ENCODE measurements at places on chromosomes 7 and 10.

DNA sequence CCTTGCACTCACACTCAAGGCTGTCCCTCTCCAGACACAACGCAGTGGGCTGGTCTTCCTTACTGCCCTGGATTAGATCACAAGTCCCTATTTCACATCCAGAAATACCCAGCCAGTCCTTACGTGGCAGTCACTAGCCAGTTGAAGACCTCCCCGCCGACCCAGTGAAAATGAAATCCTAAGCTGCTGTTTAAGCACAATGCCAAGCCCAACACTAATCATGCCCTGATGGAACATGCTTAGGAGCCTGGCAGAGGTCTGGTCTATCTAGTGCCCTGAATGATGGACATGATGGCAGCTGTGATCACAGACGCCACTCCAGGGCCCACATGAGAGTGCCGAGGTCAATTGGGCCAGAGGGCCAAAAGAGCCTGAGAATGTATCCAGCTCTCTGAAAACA lies 389.0 kb downstream of the GRID1 start:
- no peak for DNase-seq

DNA sequence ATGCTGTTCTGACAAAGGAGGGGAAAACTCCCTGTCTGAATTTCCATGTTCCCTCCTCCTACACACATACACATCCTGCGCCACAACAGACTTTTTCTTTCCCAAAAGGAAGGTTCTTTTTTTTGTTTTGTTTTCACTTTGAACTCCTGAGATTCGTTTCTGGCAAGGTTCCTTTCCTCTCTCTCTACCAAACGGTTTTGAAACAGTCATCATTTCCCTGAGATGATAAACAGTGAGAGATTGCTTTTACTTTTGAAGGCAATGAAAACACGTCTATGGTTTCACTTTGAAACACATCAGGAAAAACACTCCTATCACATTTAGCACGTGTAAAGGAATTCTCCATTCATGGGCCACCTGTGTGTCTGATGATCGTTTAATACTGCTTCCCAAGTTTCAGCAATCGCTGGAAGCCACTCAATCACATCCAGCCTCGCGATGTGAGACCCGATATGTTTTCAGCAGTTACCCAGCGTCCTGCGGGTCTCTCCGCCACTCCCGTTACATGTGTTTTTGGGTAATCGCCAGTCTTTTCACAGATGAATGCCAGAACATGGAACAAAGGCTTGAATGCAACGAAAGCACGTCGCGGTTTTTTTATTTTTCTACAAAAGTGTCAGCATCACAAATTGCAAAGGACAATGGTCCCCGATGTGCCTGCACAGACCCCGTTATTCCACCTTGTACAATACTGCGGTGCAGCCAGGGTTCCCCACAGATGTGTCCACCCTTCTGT lies 62.8 kb upstream of the CUX1 start:
- no peak for DNase-seq

DNA sequence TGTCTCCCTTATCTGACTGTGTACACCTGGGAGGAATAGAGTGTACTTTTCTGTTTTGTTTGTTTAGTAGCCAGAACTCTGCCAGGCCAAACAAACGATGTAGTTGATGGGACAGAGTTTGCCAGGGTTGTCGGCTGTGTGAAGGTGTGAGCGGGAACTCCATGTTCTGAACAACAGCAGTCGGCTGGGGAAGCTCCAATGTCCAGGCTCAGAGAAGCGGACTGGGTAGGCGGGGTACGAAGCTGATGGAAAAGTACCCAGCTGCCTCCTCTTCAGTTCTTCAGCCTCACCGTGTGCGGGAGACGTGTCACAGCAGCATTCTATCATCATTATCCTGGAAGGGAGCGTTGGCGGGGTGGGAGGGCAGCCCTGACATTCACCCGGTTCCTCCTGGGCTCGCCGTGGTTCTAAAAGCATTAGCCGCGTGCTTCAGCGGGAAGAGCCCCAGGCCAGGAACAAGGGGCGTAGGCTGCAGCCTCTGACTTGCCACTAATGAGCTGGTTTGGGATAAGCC lies 52.9 kb downstream of the PFKFB3 start:
- DNase-seq: no peak

GRCh38 chr7:154474903-154475520 lies 422.8 kb downstream of the DPP6 start:
- no peak for DNase-seq

DNA sequence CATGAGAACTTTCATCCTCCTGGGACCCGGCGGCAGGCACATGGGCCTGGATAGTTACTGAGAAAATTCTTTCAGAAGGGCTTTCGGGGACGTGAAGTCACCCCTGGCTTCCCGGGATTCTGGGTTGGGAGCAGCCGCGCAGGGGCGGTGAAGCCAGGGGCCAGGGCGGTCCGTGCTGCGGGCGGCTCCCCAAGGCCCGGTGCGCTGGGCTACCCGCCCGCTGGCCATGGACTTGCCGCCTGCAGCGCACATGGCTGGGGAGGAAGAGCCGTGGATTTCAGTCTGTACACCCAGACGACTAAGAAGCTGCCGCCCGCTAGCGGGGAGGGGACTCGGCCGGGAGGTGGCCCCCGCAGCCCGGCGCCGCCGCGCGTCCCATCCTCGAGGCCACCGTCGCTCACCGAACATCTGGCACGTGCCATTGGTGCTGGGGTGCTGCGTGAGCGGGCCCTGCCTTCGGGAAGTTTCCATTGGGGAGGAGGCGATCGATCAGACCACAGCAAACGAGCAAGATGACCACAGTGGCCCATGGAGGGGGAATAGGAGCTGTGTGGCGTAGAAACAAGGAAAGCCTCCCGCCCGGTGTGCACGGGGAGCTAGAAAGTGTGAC lies 64.5 kb downstream of the TMEM209 start:
- no peak for DNase-seq

Measured in CMK (cell line).